ENCODE measurements at places on chromosomes 3 and 15. TPM values are rescaled to one million over a fixed set of nuclear protein-coding genes. Genes with fewer than 3 reads are reported as not detected.
A peak's percentile ranks its signal among the peaks of the same experiment; 100 is the strongest.

Gene ANKRD63
- 0.16 TPM for polyA plus RNA-seq

DNA sequence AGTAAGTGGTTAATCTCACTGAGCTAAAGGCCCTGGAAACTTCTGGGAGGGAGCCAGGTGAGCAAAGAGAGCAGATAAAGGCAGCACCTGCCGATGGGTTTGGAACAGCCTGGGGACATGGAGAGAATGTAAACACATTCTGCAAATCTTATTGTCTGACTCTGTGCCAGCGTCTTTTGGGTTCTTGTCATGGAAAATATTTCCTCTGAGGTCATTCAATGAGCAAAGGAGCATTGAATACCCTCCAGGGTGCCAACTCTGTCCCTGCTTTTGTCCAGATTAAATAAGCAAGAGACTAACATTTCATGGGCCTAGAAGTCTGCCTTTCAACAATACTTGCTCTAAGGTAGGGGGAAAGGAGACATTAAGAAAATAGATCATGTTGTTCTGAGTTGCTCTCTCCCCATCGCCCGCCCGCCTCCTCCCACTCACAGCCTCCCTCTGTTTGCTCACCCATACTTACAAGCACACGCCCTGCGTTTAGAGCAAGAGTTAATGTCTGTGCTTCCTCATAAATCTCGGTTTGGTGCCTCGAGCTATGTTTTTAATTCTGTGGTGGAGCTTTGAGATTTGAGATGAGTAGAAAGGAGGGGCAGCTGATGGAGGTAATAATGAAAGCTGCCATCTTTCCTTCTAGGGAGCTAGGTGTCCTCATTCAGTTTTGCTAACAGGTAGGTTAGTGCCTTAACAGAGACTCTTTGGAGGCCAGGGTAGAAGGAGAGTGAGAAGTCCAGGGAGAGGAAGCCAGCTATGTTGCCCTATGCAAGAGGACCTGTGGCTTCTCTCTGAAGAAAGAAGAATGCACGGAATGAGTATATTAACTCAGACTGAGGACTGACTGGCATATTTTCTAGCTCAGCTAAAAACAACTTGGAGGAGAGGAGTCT lies 132.9 kb downstream of the TPRG1 start:
- DNase-seq, result no peak
- no peaks in the 10 kb centered on the region for H3K36me3 ChIP-seq
- no peaks in the 10 kb centered on the region for H3K27me3 ChIP-seq
- H3K4me3 ChIP-seq, result no peak overlapping the region
- H3K4me1 ChIP-seq, result peaks cover 8% of the 10 kb centered on the region
- peak overlapping the region; percentile 56 for H3K27ac ChIP-seq

Gene FMN1
- 0.88 TPM for polyA plus RNA-seq

Gene LRRC58
- polyA plus RNA-seq, result 23.0 TPM

Gene IL5RA
- 0.28 TPM for polyA plus RNA-seq

DNA sequence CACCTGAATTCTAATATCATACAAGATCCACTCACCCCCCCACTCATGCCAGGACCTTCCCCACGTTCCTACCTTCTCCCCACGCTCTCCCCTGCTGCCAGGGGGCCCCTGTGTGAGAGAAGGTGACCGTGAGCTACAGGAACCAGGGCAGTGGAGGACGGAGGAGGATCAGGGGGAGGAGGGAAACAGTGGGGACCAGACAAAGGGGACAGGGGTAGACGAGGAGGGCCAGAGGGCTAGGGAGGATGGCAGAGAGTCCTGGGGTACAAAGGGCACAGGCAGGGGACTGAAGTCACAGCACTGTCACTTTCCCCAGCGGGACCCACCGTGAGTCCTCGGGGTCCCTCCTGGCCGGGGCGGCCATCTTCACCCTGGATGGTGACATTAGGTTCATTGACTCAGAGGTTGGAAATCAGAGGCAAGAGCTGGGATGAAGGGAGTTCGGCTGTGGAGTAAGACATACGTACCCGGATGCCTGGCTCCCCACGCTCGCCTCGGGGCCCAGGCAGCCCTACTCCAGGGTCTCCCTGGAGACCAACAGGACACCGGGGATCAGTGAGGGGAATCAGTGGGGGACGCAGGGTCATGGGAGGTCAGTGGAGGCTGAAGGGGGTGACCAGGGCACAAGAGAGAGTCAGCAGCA lies 6.3 kb upstream of the UCN2 start:
- H3K4me3 ChIP-seq, result no peak overlapping the region
- H3K4me1 ChIP-seq, result peaks cover 15% of the 10 kb centered on the region
- H3K27me3 ChIP-seq, result no peaks in the 10 kb centered on the region
- no peak for DNase-seq

DNA sequence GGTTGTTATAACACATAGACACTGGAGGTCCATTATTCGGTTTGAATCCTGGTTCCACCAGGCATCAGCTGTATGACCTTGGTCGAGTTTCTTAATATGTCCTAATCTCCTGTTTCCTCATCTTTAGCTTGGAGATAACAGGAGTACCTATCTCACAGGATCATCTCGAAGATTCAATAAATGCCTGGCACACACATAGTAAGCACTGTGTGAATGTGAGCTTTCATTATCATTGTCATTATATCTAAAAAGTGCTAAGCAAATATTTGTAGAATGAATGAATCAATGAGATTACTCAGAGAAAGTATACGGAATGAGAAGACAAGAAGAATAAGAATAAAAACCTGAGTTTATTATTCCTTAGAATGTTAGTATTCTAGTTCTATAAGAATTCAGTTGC lies 227.4 kb upstream of the CFAP20DC start:
- no peaks in the 10 kb centered on the region for H3K27me3 ChIP-seq
- H3K36me3 ChIP-seq, result no peaks in the 10 kb centered on the region
- no peak for DNase-seq
- no peak overlapping the region for H3K4me3 ChIP-seq
- no peaks in the 10 kb centered on the region for H3K4me1 ChIP-seq
- no peak overlapping the region for H3K27ac ChIP-seq

GRCh38 chr3:58521917-58522631 lies 14.9 kb downstream of the ACOX2 start:
- no peak overlapping the region for H3K4me3 ChIP-seq
- H3K27ac ChIP-seq, result peak overlapping the region; percentile 85
- H3K4me1 ChIP-seq, result peaks cover 55% of the 10 kb centered on the region
- peaks cover 49% of the 10 kb centered on the region for H3K36me3 ChIP-seq
- H3K27me3 ChIP-seq, result no peaks in the 10 kb centered on the region

Measured in large intestine (tissue), 12 donors.